ENCODE measurements at places on chromosomes 4 and X. TPM values are rescaled to one million over a fixed set of nuclear protein-coding genes. Genes with fewer than 3 reads are reported as not detected.

- H3K27me3 ChIP-seq: no peaks in the 10 kb centered on the region
- H3K27ac ChIP-seq: no peak overlapping the region
- no peaks in the 10 kb centered on the region for H3K4me1 ChIP-seq
- peak; percentile 4 for DNase-seq
- H3K36me3 ChIP-seq: no peaks in the 10 kb centered on the region
Observed at GRCh38 chr4:133921280-133922195, 280.1 kb downstream of the PABPC4L start.

The SPATA18 gene
- polyA plus RNA-seq: 2.7 TPM

DNA sequence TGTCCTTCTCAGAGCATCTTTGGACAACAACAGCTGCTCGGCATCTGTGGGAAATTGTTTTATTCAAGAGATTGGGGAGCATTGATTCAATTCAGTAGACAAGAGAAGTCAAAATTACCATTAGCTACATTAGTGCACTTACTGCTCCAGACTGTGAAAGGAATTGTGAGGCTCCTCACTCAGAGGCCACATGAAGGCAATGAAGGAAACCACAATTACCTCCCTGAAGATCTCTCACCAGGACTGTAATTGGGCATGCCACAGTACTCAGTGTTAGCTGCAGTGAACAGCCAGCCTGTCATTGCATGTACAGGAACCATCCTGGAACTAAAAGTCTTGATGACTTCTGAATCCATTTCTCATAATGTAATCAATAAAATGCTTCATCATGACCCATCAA is 144.8 kb downstream of the PPA2 start:
- no peak overlapping the region for H3K4me3 ChIP-seq
- no peaks in the 10 kb centered on the region for H3K36me3 ChIP-seq
- no peak for DNase-seq
- no peaks in the 10 kb centered on the region for H3K4me1 ChIP-seq
- H3K27me3 ChIP-seq: no peaks in the 10 kb centered on the region

- H3K4me3 ChIP-seq: no peak overlapping the region
- no peak for DNase-seq
- H3K27me3 ChIP-seq: peaks cover 73% of the 10 kb centered on the region
- no peak overlapping the region for H3K27ac ChIP-seq
- H3K4me1 ChIP-seq: peaks cover 46% of the 10 kb centered on the region
Observed at GRCh38 chr4:54229631-54230483, 764 bp downstream of the PDGFRA start.

- no peaks in the 10 kb centered on the region for H3K36me3 ChIP-seq
- no peak overlapping the region for H3K4me3 ChIP-seq
- no peak overlapping the region for H3K27ac ChIP-seq
- H3K27me3 ChIP-seq: no peaks in the 10 kb centered on the region
Observed at GRCh38 chrX:865422-865821, 234.8 kb downstream of the SHOX start.

The CSN2 gene
- polyA plus RNA-seq: not detected

The RBM46 gene
- polyA plus RNA-seq: not detected

DNA sequence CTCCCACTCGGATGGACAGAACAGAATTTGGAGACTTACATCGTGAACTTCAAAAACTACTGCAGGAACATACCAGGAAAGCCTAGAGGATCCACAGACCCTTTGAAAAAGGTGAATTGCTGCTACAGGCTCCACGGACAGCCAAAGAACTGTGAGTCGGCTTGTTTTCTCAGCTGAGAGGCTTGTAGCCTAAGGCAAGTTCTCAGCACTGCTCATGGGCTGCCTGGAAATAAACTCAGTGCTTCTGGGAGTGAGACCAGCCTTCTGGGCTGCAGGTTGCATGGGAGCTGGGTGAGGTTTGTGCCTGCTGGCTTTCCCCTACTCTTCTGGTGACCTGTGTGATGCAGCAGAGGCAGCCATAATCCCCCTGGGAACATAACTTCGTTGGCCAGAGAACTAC is 1397.6 kb downstream of the FAM133A start:
- DNase-seq: no peak
- H3K27me3 ChIP-seq: no peaks in the 10 kb centered on the region
- H3K4me1 ChIP-seq: no peaks in the 10 kb centered on the region
- no peaks in the 10 kb centered on the region for H3K36me3 ChIP-seq
- H3K27ac ChIP-seq: no peak overlapping the region

DNA sequence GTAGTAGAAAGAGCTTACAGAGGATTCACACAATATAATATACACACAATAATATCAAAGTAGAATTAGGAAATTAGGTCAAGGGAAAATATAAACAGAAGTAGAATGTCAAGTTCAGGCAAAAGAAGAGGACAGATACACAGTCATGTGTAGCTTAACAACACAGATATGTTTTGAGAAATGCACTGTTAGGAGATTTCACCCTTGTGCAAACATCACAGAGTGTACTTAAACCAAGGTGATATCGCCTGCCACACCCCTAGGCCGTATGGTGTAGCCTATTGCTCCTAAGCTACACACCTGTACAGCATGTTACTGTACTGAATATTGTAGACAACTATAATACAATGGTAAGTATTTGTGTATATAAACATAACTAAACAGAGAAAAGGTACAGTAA is 110.0 kb upstream of the EDNRA start:
- H3K27ac ChIP-seq: no peak overlapping the region
- peaks cover 17% of the 10 kb centered on the region for H3K4me1 ChIP-seq
- no peaks in the 10 kb centered on the region for H3K27me3 ChIP-seq

DNA sequence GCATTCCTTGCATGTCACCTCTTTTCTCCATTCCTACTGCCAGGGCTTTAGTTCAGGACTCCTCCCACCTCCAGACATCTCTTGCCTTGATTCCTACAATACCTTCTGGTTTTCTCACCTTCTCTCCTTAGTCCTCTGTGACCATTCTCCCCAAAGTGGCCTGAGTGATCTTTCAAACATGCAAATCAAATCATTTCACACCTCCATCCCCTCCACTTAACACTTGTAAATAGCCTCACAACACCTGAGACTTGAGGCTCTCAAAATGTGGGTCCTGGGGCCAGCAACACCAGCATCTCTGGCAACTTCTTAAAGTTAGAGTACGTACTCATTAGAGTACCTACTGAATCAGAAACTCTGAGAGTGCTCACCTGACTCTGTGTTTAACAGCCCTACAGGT is 68.4 kb downstream of the RTL9 start:
- no peak for DNase-seq
- no peak overlapping the region for H3K27ac ChIP-seq
- H3K36me3 ChIP-seq: no peaks in the 10 kb centered on the region
- no peak overlapping the region for H3K4me3 ChIP-seq
- no peaks in the 10 kb centered on the region for H3K4me1 ChIP-seq

The SHROOM4 gene
- 29.7 TPM for polyA plus RNA-seq

GRCh38 chrX:12582649-12583048 is 208.6 kb upstream of the PRPS2 start:
- H3K36me3 ChIP-seq: no peaks in the 10 kb centered on the region
- no peaks in the 10 kb centered on the region for H3K4me1 ChIP-seq
- H3K27me3 ChIP-seq: no peaks in the 10 kb centered on the region
- H3K27ac ChIP-seq: no peak overlapping the region
- no peak overlapping the region for H3K4me3 ChIP-seq

The SGMS2 gene
- 33.2 TPM for polyA plus RNA-seq

- no peak overlapping the region for H3K27ac ChIP-seq
- H3K27me3 ChIP-seq: no peaks in the 10 kb centered on the region
- no peaks in the 10 kb centered on the region for H3K36me3 ChIP-seq
- no peak overlapping the region for H3K4me3 ChIP-seq
- DNase-seq: no peak
Observed at GRCh38 chr4:114062499-114062898, 83.1 kb upstream of the ARSJ start.

DNA sequence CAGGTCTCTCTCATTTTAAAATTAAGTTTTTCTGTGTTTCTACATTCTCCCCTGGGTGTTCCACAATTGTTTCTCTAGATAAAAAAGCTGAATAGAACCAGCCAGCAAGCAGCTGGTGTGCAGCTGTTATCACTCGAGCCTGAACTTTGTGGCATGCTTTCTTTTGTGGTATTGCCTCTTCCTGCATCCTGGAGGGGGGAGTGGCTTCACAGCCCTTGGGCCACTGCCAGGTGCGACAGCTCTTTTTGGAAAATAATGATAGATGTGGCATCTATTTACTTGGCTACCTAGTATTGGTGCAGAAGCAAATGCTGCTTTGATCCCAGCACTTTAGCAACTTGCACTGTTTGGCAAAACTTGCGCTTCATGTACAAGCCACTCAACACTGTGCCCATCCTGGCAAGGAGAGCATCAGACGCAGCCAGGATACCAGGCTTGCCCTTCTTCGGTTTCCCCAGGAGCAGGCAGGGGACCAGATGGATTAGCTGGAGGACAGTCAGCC is 69.4 kb downstream of the HMGB2 start:
- peak; percentile 61 for DNase-seq
- no peak overlapping the region for H3K4me3 ChIP-seq
- no peak overlapping the region for H3K27ac ChIP-seq

The WDR17 gene
- 0.05 TPM for polyA plus RNA-seq

The BEND2 gene
- polyA plus RNA-seq: not detected

The SLITRK4 gene
- polyA plus RNA-seq: not detected

The ZC4H2 gene
- 11.5 TPM for polyA plus RNA-seq

The KLB gene
- polyA plus RNA-seq: 0.02 TPM

The APLN gene
- polyA plus RNA-seq: 273 TPM

The TCP11X2 gene
- not detected for polyA plus RNA-seq

- no peak overlapping the region for H3K27ac ChIP-seq
- H3K27me3 ChIP-seq: no peaks in the 10 kb centered on the region
- peak; percentile 24 for DNase-seq
- no peaks in the 10 kb centered on the region for H3K36me3 ChIP-seq
Observed at GRCh38 chr4:121307445-121308327, 73.1 kb downstream of the QRFPR start.

- H3K27me3 ChIP-seq: no peaks in the 10 kb centered on the region
- H3K4me1 ChIP-seq: peaks cover 17% of the 10 kb centered on the region
- no peak overlapping the region for H3K27ac ChIP-seq
- H3K36me3 ChIP-seq: peaks cover 8% of the 10 kb centered on the region
- no peak overlapping the region for H3K4me3 ChIP-seq
- no peak for DNase-seq
Observed at GRCh38 chr4:98469771-98470170, 188.6 kb downstream of the TSPAN5 start.

The PDCL2 gene
- not detected for polyA plus RNA-seq

Data from endothelial cell of umbilical vein (primary cell).